ENCODE measurements at places on chromosomes 5 and 9.
A peak's percentile ranks its signal among the peaks of the same experiment; 100 is the strongest.

DNA sequence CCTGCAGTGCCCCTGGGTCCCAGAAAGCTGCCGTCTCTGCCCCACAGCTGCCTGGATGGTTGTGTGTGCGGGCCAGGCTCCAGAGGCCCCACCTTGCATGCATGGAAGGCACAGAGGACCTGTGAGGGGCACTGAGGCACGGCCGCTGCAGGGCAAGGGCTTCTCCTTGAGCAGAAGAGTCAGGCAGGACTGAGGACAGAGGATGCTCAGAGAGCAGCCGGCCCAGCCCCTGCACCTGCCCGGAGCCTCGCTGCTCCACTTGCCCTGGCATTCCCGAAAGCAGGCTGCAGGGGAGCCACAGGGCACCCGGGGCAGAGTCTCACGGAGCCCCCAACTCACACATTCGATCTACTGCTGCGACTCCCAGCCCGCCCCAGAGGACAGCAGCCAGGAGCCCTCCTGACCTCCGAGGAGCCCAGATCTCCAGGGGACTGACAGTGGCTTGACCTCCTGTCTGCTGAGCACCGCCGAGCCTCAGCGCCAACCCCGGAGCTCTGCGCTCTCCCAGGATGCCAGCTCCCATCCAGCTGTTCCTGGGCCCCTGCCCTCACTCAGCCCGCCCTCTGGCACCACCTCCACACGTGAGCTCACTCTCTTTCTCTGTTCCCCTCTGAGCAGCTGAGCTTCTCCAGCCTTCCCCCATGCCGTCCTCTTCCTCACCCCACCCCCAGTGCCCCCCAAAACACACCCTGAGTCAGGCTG is 95.0 kb downstream of the KCNT1 start:
- DNase-seq = no peak

- DNase-seq = no peak
Observed at GRCh38 chr5:63959177-63959982, 2.9 kb downstream of the HTR1A start.

DNA sequence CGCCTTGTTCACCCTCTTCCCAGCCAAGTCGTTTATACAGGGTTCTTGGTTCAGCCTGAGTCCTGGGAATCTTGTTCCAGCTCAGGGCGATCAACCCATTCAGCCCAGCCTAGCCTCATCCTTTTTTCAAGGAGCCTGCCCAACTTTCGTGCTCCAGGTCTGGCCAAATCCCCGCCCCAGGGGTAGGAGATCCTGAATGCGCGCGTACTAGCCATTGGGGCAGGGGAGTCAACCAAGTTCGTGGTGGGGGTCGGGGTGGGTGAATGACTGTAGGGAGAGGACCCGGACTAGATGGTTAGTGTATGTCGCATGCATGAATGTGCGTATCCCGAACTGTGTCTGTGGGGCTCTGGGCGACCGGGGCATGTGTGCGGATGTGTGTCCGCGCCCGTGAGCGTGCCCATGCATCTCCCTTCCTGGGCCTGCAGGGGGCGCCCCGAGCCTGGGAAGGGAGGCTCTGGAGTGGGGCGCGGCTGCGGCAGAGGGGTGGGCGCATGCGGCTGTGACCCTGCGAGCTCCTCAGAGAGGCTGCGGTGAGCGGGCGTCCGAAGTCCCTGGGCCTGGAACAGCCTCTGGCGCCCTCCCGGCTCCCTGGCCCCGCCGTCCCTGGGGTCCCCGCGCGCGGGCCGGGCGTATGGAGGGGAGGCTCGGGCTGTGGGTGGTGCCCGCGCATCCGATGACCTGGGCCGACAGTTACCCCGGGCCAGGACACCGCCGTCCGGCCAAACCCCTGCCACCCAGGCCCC is 8.7 kb downstream of the CCL21 start:
- DNase-seq = peak; percentile 68

- DNase-seq = no peak
Observed at GRCh38 chr5:139492700-139493192, 10.2 kb upstream of the STING1 start.

GRCh38 chr5:60699288-60699608 is 718 bp downstream of the DEPDC1B start:
- no peak for DNase-seq

- DNase-seq = no peak
Observed at GRCh38 chr9:107270082-107270481, 13.0 kb upstream of the RAD23B start.

DNA sequence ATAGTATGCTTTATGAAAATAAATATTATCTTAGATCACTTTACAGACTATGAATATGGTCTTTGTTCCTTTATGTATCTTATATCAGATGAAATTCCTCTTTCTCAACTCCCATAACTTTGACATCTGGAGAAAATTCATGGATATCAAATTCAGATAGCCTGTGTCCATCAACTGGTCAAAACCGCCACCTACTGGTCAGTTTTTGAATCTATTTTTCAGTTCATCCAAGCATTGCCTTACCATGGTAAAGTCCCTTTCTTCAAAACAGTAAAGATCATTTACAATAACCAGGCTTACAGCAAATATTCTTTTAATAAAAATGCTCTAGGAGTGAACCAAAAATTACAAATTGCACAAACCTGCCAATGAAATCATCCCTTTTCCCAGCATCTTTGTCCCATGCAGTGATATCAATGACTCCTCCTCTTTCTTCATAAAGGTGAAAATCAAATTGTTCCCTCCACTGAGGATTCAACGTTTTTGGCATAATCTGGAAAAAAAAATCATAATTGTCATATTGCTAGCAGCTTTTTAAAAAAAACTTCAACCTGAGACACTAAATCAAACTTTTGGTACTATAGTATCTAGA is 290.5 kb downstream of the SLF1 start:
- no peak for DNase-seq

- DNase-seq = no peak
Observed at GRCh38 chr5:106843812-106844416, 826.8 kb downstream of the EFNA5 start.

DNA sequence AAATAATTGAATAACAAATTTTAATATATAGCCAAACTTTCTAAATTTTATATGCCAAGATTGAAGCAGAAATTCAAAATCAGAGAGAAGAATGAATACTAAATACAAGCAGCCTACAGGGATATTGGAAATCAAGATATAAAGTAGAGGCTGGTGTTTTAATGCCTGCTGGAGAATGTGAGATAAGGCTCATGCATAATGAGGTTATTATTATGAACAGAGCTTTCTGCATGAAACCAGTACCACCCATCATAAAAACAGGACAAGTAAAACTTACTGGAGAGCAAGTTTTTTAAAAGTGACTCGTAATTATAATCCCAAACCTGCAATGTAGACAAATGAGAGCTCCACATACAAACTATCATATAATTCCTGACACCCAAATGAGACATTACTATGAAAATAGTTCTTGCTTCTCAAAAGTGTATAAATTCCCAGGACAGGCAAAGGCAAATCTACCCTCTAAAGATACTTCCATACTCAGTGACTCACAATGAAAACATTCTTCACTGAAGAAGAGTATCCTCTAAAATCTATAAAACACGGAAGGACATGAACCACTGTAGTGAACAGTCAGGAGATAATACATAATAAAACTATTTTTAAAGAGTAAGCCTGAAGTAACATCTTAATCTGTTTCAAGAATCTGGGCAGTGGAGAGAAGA is 532.0 kb upstream of the GRAMD2B start:
- DNase-seq = no peak

DNA sequence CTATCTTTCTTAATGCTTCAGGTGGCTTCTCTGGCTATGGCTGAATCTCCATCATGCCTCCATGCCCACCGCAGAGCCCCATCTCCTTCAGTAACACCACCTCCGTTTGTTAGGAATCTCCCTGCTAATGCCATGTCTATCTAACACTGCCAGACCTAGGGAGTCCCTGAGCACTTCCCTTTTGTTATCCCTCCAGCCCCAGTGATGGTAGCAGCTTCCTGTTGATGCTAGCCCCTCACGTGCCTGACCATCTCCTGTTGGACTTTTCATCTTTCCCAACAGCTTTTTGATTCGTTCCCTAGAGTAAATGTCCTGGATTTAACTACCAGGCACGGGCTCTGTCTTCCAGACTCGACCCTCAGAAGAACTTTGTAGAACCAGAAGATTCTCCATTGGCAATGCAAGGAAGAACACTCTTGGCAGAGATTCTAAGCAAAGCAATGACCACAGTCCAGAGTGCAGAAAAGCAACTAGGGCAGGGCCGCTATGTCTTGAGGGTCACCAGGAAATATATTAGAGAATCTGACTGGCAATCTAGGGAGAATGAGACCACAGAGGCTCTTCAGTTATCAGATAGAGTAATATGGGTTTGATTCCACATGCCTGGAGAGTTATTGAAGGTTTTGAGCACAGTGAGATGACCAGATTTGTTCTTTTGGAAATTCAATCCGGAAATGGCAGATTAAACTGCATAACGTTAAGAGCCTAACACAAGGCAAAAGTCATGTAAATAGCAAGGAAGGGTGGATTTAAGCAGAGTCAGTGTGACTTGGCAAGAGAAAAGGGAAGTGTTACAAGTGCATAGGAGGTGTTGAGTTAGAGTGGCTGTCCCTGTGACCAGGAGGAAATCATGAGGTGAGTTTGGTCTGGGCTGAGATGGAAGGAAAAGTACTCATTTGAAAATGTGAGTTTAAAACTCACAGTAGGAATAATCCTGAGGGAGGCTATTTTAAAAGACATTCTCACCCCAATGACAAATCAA is 555.2 kb downstream of the ACTL7B start:
- no peak for DNase-seq

GRCh38 chr9:124855944-124856765 is 2.9 kb downstream of the WDR38 start:
- DNase-seq = no peak

DNA sequence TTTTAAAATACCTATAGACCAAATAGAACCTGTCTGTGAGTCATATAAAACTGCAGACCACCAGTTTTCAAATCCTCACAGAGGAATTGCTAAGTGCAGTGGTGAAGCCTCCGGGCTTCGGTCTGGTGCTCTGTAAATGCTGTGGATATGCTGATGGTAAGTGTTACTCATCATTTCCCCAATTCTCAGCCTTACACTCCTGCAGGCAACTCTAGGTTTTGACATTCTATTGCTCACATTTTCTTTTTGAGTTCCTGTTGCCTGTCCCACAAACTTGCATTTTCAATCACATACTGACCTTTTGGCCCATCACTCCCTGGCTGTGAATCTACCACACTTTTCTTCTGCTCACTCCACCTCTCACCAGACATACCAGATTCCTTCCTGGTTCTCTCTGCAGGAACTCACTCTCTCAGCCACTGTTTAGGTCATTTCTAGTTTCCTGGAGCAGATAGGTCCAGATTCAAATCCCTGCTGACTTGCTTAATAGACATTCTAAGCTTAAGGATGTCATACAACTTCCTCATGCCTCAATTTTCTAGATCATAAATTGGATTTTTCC is 192.9 kb downstream of the RAB3C start:
- DNase-seq = no peak

GRCh38 chr5:75627801-75628200 is 16.5 kb downstream of the ANKDD1B start:
- no peak for DNase-seq

- no peak for DNase-seq
Observed at GRCh38 chr5:90162324-90162723, 247.2 kb downstream of the CETN3 start.

DNA sequence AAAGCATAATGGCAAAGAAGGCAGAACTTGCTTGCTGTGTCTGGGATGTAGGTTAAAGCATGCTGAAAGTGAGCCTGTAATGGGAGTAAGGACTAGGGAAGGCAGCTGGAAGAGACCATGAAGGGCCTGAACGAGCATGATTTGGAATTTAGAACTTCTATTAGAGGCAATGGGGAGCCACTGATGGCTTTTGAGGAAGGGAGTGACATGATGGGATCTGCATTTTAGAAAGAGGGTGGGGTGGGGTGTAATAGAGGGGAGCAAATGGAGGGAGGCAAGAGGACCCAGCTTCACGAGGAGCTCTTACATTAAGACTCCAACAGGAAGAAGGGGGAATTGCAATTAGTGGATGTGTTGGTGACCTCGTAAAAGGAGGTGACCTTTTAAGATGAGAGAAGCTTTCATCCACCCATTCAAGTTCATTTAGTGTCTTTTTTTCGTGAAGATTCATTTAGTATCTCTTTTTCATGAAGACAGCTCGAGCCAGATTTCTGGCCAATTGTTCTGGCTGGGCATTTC is 13.6 kb upstream of the GABRP start:
- DNase-seq = no peak

- DNase-seq = no peak
Observed at GRCh38 chr5:56169281-56169680, 63.8 kb downstream of the ANKRD55 start.

DNA sequence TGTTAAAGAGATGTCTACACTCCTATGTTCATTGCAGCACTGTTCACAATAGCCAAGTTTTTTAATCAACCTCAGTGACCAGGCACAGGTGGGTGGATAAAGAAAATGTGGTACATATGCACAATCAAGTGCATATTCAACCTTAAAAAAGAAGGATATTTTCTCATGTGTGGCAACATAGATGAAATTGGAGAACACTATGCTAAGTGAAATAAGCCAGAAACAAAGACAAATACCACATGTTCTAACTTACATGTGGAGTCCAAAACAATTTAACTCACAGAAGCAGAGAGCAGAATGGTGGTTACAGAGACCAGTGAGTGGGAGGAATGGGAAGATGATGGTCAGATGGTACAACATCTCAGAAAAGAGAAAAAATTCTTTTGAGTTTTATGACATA is 31.8 kb downstream of the ANXA1 start:
- DNase-seq = no peak

- no peak for DNase-seq
Observed at GRCh38 chr5:35852084-35852734, 4.5 kb upstream of the IL7R start.

- DNase-seq = no peak
Observed at GRCh38 chr5:95238560-95239325, 46.2 kb downstream of the MCTP1 start.

GRCh38 chr5:133265257-133265656 is 213.4 kb downstream of the HSPA4 start:
- no peak for DNase-seq

- no peak for DNase-seq
Observed at GRCh38 chr5:137880313-137880712, 8.9 kb upstream of the PKD2L2 start.

GRCh38 chr5:143229426-143229895 is 174.0 kb downstream of the NR3C1 start:
- no peak for DNase-seq

DNA sequence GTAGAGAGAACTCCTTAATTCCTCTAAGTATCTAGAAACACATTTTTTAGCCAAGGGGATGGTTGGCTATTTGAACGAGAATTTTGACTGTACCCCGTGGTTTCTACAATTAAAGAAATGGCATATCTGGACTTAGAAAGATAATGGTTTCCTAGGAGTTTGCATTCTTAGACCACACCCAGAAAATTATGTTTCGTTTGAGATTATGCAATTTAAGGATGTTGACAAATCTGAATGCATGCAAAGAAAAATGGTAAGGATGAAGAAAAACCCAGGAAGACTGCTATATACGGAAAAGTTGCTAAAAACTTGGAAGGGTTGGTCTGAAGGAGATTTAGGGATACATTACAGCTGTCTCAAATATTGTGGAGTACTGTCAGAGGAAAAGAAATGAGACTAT is 538.5 kb upstream of the WWC1 start:
- DNase-seq = no peak

- DNase-seq = no peak
Observed at GRCh38 chr5:87770016-87770570, 357.4 kb upstream of the CCNH start.

Data from T-helper 17 cell (primary cell).